Activated naive CD4-positive, alpha-beta T cell treated with anti-CD3 and anti-CD28 coated beads, Interleukin-2, amount 10 ng/mL, durations not matched to agents 7 days and 5 days (primary cell): ENCODE measurements at places on chromosomes 7 and 10.
A peak's percentile ranks its signal among the peaks of the same experiment; 100 is the strongest.

- H3K36me3 ChIP-seq = peaks cover 31% of the 10 kb centered on the region
- no peaks in the 10 kb centered on the region for H3K27me3 ChIP-seq
- H3K27ac ChIP-seq = no peak overlapping the region
- H3K4me3 ChIP-seq = no peak overlapping the region
- peaks cover 49% of the 10 kb centered on the region for H3K4me1 ChIP-seq
- DNase-seq = no peak
Measured at GRCh38 chr10:927131-927530, 4.4 kb downstream of the LARP4B start.

GRCh38 chr10:88835910-88836221 is 15.8 kb downstream of the ANKRD22 start:
- H3K4me3 ChIP-seq = no peak overlapping the region
- no peaks in the 10 kb centered on the region for H3K27me3 ChIP-seq
- peaks cover 30% of the 10 kb centered on the region for H3K4me1 ChIP-seq
- H3K36me3 ChIP-seq = peaks cover 6% of the 10 kb centered on the region
- DNase-seq = no peak

GRCh38 chr7:32092346-32092745 is 22.1 kb upstream of the PDE1C start:
- H3K4me1 ChIP-seq = no peaks in the 10 kb centered on the region
- H3K4me3 ChIP-seq = no peak overlapping the region
- no peak for DNase-seq
- H3K27ac ChIP-seq = no peak overlapping the region
- H3K36me3 ChIP-seq = no peaks in the 10 kb centered on the region

DNA sequence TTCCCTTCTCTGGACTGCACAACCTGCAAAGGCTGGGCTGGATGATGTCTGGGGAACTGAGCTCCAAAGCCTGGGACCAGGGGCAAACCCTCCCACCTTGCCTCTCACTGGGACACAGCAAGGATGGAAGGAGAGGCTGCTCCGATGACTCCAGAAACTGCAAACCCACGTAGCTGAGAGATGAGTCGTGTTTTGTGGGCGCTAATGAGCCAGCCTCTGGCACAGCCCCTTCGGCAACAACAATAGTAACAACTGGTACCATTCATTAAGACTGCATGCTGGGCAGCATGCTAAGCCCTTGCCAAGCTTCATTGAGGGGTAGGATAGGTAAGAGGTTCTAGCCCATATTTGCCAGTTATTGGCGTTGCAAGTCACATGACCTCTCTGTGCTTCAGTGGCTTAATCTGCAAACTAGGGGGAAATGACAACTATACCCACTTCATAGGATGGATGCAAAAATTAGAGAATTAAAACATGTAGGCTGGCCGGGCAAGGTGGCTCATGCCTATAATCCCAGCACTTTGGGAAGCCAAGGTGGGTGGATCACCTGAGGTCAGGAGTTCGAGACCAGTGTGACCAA is 145.9 kb downstream of the SH3PXD2A start:
- H3K36me3 ChIP-seq = no peaks in the 10 kb centered on the region
- H3K4me1 ChIP-seq = no peaks in the 10 kb centered on the region
- no peak overlapping the region for H3K27ac ChIP-seq
- no peak for DNase-seq

DNA sequence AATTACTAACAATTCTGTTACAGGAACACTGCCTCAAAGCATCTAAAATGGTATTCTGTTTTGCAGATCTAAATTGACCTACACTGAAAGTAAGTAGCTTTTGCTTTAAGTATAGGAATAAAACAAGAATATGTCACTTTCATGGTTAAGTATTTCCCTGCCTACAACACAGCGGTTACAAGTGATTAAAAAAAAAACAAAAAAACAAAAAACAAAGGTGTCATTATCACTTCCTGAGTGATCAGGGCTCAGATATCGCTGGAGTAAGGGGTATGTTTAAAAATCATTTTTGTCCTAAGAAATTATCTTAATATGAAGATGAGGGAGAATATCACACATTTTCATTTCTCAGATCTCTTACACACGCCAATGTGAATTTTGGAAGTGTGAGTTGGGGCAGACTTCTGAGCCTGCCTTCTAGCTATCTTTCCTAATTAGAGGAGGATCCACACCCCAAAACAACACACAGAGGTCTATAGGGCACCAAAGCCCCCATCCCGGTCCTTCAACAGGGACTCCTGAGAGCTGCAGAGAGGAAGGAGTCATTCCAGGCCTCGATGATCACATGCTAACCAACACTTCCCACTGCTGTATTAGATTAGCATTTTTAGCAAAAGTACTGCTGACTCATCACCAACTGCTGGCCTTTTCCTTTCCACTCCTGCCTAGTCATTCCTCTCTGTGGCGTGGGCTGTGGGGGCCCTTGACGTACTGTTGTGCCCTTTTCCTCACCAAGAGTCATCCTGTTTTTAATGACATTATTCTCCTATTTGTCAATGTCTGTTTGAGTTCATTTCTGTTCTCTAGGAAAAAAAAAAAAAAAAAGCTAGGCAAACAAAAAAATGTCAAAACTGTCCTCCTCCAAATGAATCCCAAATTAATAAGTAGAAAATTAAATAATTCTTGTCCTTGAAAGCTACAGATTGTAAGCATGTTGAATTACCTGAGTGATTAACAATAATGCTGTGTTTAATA is 31.2 kb downstream of the PRTFDC1 start:
- H3K27me3 ChIP-seq = no peaks in the 10 kb centered on the region
- peak overlapping the region; percentile 68 for H3K27ac ChIP-seq
- peaks cover 13% of the 10 kb centered on the region for H3K36me3 ChIP-seq
- H3K4me3 ChIP-seq = no peak overlapping the region
- DNase-seq = no peak

GRCh38 chr10:127243490-127244272 is 47.3 kb upstream of the INSYN2A start:
- no peak overlapping the region for H3K4me3 ChIP-seq
- H3K27ac ChIP-seq = no peak overlapping the region
- H3K4me1 ChIP-seq = no peaks in the 10 kb centered on the region
- peaks cover 12% of the 10 kb centered on the region for H3K27me3 ChIP-seq

- H3K36me3 ChIP-seq = peaks cover 21% of the 10 kb centered on the region
- peak; percentile 59 for DNase-seq
- no peak overlapping the region for H3K27ac ChIP-seq
- H3K4me1 ChIP-seq = peaks cover 51% of the 10 kb centered on the region
Measured at GRCh38 chr10:124632064-124632531, 112.1 kb downstream of the FAM53B start.

- H3K27me3 ChIP-seq = no peaks in the 10 kb centered on the region
- peaks cover 7% of the 10 kb centered on the region for H3K36me3 ChIP-seq
- H3K4me1 ChIP-seq = no peaks in the 10 kb centered on the region
- no peak overlapping the region for H3K27ac ChIP-seq
Measured at GRCh38 chr7:94562525-94562924, 52.9 kb downstream of the CASD1 start.

DNA sequence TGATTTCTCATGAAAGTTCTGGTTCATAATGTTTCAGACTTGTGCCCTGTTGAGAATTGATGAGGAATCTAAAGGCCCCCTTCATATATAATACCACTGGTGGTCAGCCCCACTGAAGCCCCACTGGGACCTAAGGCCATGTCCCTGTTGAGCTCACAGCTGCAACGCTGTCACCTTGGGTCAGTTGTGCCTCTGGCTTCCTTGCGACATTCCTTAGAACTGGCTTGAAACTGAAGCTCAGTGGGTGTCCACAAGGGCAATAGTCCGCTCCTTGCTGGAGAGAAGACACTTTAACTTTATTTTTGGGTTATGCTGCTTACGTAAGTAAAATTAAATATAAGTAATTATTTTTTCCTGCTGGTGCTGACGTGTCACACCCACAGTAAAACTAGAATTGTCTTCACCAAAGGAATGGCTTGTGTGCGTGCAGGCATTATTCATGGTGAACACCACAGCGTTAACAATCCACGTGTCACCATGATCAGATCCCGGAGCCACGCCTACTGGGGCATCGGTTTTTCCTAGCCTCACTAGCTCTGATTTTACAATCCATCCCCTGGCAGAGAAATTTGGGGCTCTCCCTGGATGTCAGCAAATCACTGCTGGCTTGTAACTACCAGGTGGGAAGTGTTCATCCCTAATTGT is 66.5 kb downstream of the BICC1 start:
- H3K4me1 ChIP-seq = no peaks in the 10 kb centered on the region
- no peak overlapping the region for H3K4me3 ChIP-seq
- no peaks in the 10 kb centered on the region for H3K36me3 ChIP-seq
- DNase-seq = no peak
- H3K27ac ChIP-seq = no peak overlapping the region
- no peaks in the 10 kb centered on the region for H3K27me3 ChIP-seq

DNA sequence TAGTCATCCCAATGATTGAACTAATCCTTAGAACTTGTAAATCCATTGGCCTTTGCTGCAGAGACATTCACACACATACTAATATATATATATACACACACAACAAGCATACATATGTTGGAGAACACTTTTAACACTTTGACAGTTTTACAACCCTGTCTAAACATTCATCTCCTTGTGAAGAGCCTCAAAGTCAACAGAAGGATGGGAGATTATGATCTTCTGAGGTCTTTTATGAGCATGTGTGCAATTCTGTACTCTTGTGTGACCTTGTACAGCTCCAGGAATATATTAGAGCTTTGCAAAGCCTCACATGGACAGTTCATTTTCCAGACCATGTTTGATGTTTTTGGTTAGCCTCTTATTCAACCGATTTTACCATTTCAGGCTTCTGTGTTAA is 589.0 kb downstream of the NXPH1 start:
- no peak for DNase-seq
- H3K27me3 ChIP-seq = no peaks in the 10 kb centered on the region
- H3K36me3 ChIP-seq = no peaks in the 10 kb centered on the region
- H3K4me1 ChIP-seq = no peaks in the 10 kb centered on the region
- no peak overlapping the region for H3K4me3 ChIP-seq

DNA sequence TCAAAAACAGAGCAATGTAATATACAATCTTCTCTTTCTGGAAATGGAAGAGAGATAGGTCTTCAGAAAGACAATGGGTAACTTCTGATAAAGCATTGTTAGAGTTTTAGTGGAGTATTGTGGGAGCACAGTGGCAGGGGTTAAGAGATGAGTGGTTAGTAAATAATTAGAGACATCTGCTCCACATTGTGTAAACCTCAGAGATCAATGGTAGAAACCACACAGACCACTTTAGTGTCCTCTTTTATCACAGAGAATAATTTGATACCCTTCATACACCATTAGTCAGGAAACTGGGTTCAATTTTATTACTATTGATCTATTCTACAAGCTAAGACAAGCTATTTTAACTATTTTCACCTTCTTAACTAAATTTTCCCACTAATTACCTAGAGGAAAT is 35.9 kb upstream of the MAGI2 start:
- no peak overlapping the region for H3K4me3 ChIP-seq
- no peak overlapping the region for H3K27ac ChIP-seq
- H3K36me3 ChIP-seq = no peaks in the 10 kb centered on the region
- H3K4me1 ChIP-seq = no peaks in the 10 kb centered on the region
- DNase-seq = no peak

DNA sequence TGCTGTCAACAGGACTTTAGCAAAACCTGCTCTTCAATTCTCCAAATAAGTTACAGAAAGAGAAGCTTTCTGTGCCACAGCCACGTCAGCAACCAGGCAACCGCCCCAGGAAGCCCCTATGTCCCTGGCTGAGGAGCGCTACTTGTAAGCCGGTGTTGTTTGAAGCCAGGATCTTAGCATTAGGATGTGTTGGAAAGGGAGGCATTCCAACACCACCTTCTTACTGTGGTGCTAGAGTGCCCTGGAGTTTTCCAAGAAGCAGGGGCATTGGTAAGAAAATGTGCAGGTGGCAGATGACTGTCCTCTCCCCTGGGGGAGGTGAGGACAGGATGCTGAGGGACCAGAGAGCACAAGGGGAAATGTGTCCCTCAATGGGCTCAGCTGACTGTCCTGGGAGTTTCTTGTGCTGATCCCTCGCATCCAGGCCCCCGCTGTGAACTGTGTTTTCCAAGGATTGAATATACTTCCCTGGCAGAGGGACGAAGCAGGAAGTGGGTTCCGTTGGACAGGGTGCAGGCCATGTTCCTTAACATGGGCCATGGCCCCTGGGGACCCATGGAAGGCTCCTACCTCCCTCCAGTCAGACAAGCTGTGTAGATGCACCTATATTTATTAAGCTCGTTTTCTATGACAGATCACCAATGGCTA is 139.6 kb upstream of the GDF10 start:
- H3K4me3 ChIP-seq = no peak overlapping the region
- no peaks in the 10 kb centered on the region for H3K36me3 ChIP-seq
- DNase-seq = no peak
- H3K27me3 ChIP-seq = peaks cover 11% of the 10 kb centered on the region
- peaks cover 11% of the 10 kb centered on the region for H3K4me1 ChIP-seq

GRCh38 chr7:1330801-1331425 is 98.2 kb downstream of the UNCX start:
- no peak for DNase-seq
- H3K27ac ChIP-seq = no peak overlapping the region
- H3K36me3 ChIP-seq = no peaks in the 10 kb centered on the region
- H3K4me3 ChIP-seq = no peak overlapping the region

GRCh38 chr10:74081192-74081803 is 69.3 kb downstream of the AP3M1 start:
- no peak overlapping the region for H3K27ac ChIP-seq
- peaks cover 21% of the 10 kb centered on the region for H3K4me1 ChIP-seq
- DNase-seq = peak; percentile 58
- H3K36me3 ChIP-seq = peaks cover 26% of the 10 kb centered on the region
- no peak overlapping the region for H3K4me3 ChIP-seq

GRCh38 chr7:127907110-127908040 is 123.9 kb downstream of the LRRC4 start:
- no peak overlapping the region for H3K27ac ChIP-seq
- peaks cover 10% of the 10 kb centered on the region for H3K4me1 ChIP-seq
- peaks cover 16% of the 10 kb centered on the region for H3K36me3 ChIP-seq
- no peak overlapping the region for H3K4me3 ChIP-seq
- H3K27me3 ChIP-seq = no peaks in the 10 kb centered on the region

DNA sequence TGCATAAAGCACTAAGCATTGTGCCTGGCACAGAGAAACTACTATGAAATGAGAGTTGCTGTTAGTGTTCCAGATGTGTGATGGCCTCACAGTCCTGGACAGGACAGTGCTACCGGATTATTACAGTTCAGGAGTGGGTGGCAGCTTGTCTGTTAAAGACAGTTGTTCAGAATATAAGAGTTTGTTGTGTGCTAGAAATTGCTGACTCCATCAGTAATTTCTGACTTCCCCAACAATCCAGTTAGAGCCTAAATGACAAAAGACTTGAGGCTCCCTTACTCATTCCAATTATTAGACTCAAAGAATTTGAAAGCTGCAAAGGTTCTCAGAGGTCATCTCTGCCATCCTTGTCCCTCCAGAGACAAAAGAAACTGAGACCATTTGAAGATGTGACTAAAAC is 34.3 kb upstream of the DNAJB12 start:
- DNase-seq = no peak
- H3K4me3 ChIP-seq = no peak overlapping the region
- no peaks in the 10 kb centered on the region for H3K27me3 ChIP-seq
- H3K4me1 ChIP-seq = no peaks in the 10 kb centered on the region
